ENCODE measurements at places on chromosomes 11 and 22.
A peak's percentile ranks its signal among the peaks of the same experiment; 100 is the strongest.

DNA sequence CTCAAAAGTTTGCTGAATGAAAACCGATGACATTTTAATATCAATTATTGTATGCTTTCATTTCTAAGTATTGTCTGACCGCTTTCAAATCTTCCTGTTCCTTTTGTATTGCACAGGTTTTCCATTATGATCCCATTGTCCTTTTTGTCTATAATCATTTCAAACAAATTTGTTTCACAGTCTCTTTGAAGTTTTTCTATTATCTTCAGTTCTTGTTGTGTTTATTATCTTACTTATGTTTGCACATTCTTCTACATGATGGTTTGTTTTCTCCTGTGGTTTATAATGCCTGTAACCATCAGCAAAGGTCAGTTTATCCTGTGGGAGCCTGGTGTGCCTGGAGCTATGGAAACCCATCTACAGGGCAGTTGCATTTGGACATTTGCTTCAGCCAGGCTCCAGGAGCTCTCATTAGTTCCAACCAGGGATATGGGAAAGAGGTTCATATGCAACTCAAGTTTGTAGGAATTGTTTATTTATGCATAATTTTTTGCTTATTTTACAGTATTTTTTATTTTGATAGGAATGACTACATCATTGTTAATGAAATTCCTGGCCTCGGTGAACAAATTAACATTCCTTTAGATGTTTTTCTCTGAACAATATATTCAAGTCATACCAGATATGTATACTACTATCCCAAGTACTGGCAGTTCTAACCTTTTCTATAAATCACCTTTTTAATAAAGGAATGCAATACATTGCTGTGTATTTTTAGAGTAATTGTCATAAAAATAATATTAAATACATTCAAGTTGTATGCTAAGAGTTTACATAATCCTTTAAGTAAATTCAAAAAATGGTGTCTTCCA lies 179.2 kb downstream of the SBF2 start:
- DNase-seq: no peak

GRCh38 chr11:124222407-124222806 lies 18.5 kb upstream of the OR8G1 start:
- DNase-seq: no peak

GRCh38 chr11:84906995-84907394 lies 720.1 kb downstream of the DLG2 start:
- DNase-seq: peak; percentile 21

DNA sequence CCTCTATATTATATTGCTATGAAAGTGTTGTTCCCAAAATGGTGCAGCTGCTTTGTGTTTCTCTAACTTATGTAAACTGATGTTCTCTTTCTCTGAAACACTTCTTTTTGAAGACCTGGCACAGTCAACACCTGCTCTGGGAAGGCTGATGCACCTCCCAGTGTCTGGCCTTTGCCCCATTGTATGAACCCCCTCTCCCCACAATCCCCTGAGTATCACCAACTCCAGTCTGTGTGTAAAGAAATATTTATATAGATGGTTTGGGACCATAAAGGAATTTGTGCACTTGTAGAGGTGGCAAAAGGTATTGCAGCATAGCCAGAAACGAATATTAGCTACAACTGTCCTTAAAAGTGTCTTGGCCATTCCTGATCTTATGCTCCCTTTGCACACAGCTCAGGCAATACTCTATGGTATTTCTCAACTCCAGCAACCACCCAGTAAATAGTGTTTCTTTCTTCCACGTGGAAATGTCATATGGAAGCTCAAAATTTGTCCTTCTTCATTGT lies 365.2 kb upstream of the DDI1 start:
- DNase-seq: no peak

- no peak for DNase-seq
These were observed 21.6 kb downstream of the AAMDC start for GRCh38 chr11:77842441-77843121.

DNA sequence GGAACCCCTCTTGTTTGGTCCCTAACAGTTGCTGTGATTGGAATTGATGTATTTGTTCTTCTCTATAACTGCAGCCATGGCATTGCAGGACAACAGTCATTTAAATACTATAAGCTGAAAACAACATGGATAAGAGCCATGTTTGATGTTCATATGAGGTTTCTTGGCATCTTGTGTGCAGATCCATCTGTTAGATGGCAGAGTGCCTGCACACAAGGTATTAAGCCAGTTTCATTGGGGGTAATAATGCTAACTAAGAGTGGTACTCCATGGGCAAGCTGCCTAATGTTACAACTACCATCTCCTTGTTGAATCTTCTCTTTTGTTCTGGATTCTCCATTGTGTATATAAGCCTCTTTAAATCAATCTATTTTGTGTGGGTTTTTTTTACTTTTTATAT lies 206.0 kb upstream of the CHORDC1 start:
- no peak for DNase-seq

DNA sequence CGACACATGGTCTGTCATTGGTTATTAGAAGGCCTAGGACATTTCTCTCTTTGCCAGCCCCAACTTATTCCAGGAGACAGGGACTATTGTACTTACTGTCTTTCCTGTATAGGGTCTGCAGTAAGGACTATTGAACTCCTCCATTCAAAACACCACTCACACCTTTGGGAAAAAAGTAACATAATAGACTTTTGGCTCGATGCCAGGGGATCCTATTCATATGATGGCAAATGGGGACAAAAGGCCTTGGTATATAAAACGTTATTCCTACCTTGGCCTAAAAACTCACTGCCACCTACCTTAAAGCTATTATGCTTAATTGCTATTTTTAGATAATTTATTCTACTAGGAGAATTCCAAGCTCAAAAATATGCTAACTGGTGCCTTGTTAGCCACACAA lies 6.3 kb upstream of the NDUFC2 start:
- no peak for DNase-seq

- no peak for DNase-seq
These were observed 320 bp upstream of the PHLDA2 start for GRCh38 chr11:2929531-2929949.

DNA sequence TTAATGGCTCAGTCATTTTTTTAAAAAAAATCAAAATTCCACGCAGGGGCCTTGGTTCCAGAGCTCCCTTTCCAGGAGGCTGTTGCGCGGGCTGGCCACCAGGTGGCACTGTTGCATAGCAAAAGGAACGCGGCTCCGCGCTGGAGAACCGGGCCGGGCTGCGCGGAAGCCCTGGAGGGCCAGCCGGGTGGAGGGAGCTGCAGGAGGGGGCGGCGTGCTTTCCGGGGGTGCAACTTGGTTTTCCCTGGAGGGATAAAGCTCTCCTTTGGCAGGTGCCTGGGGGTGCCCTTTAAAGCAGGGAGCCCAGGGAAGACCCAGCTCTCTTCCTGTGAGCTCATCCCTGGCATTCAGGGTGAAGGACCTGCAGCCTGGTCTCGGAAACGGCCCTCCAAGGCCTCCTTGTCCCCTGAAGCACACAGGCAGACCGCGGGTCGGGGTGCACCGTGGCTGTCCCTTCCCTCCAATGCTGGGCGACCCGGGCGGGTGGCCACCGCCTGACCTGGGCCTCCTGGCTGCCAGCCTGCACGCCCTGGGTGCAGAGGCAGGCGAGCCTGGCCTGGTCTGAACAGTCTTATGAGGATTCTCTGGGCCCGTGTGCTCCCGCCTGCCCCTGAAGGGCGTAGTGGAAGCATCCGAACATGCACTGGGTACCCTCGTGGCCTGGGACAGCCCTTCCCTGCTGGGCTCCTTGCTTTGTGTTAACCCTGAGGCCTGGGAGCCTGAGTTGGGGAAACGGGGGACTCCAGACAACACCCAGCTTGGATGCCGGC lies 23.4 kb downstream of the KRTAP5-5 start:
- DNase-seq: no peak

- no peak for DNase-seq
These were observed 78.4 kb downstream of the C11orf91 start for GRCh38 chr11:33622186-33622585.

DNA sequence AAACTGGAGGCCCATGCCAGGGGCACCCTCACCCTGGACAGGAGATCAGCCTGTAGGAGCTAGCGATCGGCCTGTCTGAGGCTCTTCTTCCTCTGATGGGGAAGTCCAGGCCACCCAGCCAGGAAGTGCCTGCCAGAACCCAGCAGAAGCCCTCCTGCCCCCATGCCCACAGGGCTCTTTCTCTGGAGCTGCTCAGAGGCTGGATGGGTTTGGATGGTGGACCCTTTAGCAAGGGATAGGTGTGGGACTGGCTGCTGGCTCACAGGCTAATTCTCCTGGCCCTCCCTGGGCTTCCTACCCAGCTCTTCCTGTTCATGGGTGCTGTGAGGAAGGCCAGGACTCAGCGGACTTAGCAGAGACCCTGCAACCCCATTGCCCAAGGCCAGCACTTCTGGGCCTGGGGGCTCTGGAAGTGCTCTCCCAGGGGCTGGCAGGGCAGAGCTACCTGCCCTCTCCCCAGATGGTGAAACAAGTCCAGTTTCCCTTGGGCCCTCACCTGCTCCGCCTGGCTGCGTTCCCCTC lies 7.6 kb downstream of the FXYD2 start:
- DNase-seq: no peak

- peak; percentile 70 for DNase-seq
These were observed 22.3 kb downstream of the VPS37C start for GRCh38 chr11:61138935-61139334.

GRCh38 chr11:60966890-60967289 lies 4.6 kb upstream of the CD6 start:
- DNase-seq: no peak

DNA sequence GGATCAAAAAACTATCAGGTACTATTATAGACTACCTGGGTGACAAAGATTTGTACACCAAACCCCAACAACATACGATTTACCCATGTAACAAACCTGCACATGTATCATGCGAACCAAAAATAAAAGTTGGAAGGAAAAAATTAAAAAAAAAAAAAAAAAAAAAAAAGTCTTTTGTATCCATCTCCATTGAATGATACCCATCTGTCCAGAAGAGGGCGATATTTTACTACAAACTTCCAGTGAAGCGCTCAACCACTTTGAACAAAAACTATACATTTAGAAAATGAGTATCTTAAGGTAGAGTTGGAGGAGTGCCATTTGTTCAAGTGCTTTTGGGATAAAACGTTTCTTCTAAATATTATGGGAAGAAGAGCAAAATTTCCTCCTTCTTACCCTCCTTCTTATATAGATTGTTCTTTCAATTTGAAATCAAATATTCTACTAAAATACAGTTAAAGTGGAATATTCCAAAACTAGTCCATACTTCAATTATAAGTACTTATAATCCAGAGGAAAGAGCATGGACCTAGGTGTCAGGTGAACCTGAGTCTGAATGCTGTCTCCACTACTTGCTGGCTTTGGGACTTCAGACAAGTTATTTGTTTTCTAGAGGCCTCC lies 23.3 kb downstream of the ARL14EP start:
- DNase-seq: no peak

DNA sequence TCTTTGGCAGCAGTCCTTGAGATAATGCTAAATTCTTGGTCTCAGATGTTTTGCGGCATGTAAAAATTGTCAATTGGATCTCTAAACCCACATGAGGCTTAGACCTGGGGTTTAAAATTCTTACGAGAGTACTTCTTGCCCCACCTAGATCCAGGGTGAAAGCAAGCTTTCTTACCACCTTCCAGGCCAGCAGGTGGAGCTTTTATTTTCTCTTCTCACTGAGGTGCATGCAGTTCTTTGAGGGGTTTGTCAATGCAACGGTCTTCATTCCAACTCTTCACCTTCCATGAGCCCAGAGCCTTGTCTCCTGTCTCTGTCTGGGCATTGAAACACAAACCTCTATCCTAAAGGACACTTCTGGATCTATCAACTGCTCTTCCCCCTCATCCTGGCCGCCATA lies 154.1 kb downstream of the MYO18B start:
- DNase-seq: no peak

DNA sequence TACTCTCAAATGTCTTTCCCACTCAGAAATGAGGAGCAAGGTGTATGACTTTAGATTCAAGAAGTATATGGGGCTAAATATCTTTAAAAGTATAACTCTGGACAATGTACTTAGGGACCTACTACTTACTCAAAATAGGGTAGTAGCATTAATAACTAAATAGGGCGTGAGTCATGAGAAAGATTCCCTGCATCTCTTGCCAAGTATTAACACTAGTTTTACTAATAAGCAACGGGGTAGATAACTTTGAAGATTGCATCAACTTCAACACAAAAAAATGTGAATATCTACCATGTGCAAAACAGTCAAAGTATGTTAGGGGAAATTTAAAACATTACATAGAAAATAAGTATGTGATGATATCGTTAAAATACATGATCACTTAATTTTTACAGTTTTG lies 99.6 kb downstream of the PGR start:
- DNase-seq: no peak

- peak; percentile 60 for DNase-seq
These were observed 75.7 kb downstream of the DEPDC5 start for GRCh38 chr22:31829505-31829904.

DNA sequence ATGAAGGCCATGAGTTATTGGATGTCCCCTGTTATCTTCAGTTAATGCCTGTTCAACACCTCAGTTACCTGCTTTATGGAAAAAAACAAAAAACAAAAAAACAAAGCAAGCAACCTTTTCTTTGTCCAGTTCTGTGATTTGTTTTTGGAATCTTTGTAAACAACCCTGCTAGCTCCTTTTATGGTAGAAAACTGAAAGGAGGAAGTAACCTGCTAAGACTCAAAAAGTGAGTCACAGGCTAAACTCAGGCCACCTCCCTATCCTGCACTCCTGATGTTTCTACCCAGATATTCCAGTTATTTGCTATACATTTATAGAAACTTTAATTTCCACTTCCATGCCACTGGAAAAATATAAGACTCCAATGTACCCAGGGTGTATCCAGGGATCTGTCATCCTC lies 20.6 kb upstream of the TLCD5 start:
- no peak for DNase-seq

DNA sequence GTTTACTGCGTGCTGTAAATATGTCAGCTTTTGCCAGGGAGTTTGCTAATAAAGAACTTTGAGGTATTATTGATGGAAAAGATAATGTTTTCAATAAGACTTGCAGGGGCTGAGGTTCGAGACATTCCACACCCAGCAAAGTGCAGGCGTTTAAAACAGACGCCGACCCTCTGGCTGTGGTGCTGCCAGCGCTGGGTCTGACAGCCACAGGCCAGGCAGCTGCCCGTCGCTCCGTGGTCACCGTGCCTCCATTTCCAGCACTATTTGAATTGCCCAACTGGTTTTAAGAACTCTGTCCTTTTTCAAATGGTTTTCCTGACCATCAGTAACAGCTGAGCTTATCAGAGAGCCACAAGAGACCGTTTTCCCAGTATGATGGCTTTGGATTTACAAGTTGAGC lies 28.1 kb upstream of the ALX4 start:
- no peak for DNase-seq

DNA sequence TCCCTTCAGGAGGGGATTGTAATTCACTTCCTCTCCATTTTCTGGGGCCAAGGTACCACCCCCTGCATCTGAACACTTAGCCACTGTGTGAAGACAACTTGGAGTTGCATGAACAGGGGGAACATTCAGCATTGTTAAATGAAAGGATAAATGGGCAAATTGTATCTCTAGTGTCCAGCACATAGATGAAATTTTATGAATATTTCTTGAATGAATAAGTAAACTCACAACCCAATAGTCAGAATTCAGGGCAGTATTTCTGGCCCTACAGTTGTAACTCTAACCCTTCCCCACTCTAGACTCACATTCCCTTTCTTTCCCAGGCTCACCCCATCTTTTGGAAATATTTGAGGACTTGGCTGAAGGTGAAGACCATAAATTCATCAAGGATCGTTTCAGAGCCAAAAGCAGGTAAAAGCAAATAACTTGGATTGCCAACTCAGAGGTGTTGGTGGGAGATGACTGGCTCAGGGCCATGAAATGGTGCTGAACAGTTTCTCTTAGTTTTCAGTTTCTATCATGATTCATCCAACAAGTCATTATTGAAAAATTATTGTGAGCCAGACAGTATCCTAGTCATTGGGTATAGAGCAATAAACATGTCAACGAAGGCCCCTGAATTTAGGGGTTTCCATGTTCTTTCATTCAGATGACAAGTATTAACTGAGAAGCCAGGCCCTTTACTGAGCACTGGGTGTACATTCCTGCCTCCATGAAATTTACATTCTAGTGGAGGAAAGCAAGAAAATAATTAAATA lies 33.3 kb upstream of the ZC3H12C start:
- no peak for DNase-seq

Measured in AG04449 (cell line).